MM.1S (cell line): ENCODE measurements at places on chromosomes 4 and X.

GRCh38 chr4:128823025-128823661 lies 13.6 kb downstream of the JADE1 start:
- 0 out of 2 replicates have a peak, but pooled peaks cover 3% of the 10 kb centered on the region for H3K36me3 ChIP-seq
- H3K4me1 ChIP-seq: peaks cover 47% of the 10 kb centered on the region
- H3K4me3 ChIP-seq: no peak overlapping the region

- no peaks in the 10 kb centered on the region for H3K4me1 ChIP-seq
- no peaks in the 10 kb centered on the region for H3K36me3 ChIP-seq
- no peak for DNase-seq
- no peak overlapping the region for H3K4me3 ChIP-seq
- H3K27me3 ChIP-seq: no peaks in the 10 kb centered on the region
- H3K27ac ChIP-seq: no peak overlapping the region
Observed at GRCh38 chr4:80731436-80731835, 299.1 kb upstream of the BMP3 start.

GRCh38 chrX:136806891-136807410 lies 26.2 kb upstream of the ARHGEF6 start:
- no peak overlapping the region for H3K4me3 ChIP-seq
- DNase-seq: no peak
- H3K4me1 ChIP-seq: no peaks in the 10 kb centered on the region
- H3K36me3 ChIP-seq: no peaks in the 10 kb centered on the region
- no peaks in the 10 kb centered on the region for H3K27me3 ChIP-seq
- no peak overlapping the region for H3K27ac ChIP-seq

- no peaks in the 10 kb centered on the region for H3K27me3 ChIP-seq
- H3K4me1 ChIP-seq: no peaks in the 10 kb centered on the region
- H3K27ac ChIP-seq: no peak overlapping the region
- no peak overlapping the region for H3K4me3 ChIP-seq
- H3K36me3 ChIP-seq: no peaks in the 10 kb centered on the region
- DNase-seq: no peak
Observed at GRCh38 chr4:22532896-22533295, 17.0 kb upstream of the ADGRA3 start.

DNA sequence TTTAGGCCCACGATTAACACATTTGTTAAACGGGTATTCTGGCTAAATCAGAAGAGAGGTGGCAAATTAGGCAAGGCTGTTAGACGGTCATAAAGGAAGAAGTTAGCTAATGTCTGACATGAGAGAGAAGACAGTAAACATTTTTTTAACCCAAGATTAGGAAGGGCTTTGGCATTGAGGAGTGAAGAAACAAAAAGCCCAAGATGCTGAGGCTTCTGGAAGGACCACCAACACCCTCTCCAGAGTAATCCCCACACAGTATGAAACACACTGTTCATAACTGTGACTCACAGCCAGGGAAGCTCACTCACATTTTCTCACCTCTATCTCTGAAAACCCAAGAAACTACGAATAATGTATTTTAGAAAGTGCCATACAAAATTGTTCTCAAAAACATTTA lies 127.6 kb downstream of the AMELX start:
- DNase-seq: no peak
- no peaks in the 10 kb centered on the region for H3K27me3 ChIP-seq
- peaks cover 49% of the 10 kb centered on the region for H3K4me1 ChIP-seq
- H3K36me3 ChIP-seq: no peaks in the 10 kb centered on the region
- H3K27ac ChIP-seq: no peak overlapping the region

GRCh38 chr4:82428526-82428968 lies 1.7 kb downstream of the HNRNPDL start:
- H3K4me3 ChIP-seq: peak overlapping the region; percentile 90
- no peak for DNase-seq
- H3K36me3 ChIP-seq: peaks cover 33% of the 10 kb centered on the region
- peaks cover 10% of the 10 kb centered on the region; the same call in 1 of the 2 replicates for H3K4me1 ChIP-seq
- H3K27ac ChIP-seq: no peak overlapping the region

DNA sequence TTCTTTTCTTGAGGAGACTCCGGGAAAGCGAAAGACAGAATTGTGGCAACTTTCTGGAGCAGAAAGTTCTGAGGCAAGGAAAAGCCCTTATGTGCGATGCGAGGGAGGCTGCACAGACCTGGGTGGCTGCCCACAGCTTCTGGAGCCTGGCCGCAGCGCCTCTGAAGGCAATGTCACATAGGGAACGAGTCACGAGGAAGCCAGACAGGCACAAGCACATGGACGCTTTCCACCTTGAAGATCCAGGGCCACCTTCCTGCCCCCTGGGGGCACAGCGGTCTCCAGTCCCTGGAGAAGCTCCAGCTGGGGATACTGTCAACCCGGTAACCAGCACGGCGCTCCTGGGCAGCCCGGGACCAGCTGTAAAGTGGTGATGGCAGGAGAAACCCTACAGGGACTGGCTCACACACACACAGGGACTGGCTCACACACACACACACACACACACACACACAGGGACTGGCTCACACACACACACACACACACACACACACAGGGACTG lies 69.8 kb downstream of the MTNR1A start:
- H3K36me3 ChIP-seq: no peaks in the 10 kb centered on the region
- no peak overlapping the region for H3K4me3 ChIP-seq
- H3K4me1 ChIP-seq: no peaks in the 10 kb centered on the region
- H3K27me3 ChIP-seq: no peaks in the 10 kb centered on the region
- no peak for DNase-seq

DNA sequence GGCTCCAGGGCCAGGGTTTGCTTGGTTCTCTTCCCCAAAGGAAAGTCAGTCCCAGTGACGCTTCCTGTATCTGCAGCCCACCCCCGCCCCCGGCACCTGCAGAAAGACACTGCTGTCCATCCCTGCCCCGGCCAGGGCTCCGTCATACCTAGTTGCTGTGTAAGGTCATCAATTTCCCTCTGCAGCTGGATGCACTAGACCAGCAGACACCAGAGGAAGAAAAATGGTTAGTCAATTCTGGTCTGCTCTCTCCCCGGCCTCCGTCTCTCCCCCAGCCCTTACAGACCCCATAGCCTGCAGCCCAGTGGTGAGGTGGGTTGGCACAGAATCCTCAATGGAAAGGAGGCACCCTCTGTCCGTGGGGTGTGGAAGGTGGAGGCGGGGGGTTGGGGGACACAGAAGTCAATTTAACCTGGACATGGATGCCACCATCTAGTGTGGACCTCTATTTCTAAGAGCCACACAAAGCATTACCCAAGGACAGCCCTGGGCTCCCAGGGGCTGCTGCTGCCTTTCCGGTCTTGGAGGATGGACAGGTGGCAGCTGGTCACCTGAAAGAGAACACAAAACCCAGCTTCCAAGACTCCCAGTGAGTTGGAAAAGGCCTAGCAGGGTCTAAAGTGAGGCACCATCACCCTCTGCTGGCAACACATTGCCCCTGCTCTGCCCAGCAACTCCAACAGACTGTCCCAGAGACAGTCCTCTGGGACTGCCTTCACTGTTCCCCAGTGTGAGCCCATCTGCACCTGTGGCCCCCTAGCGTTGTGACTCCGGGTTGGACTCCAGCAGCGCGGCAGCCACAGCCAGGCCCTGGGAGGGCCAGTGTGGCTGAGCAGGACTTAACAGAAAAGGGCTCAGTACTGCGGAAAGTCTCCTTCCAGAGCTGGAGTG lies 40.2 kb upstream of the NHSL2 start:
- H3K36me3 ChIP-seq: no peaks in the 10 kb centered on the region
- no peak overlapping the region for H3K4me3 ChIP-seq
- peak; percentile 25 for DNase-seq

- H3K4me1 ChIP-seq: no peaks in the 10 kb centered on the region
- DNase-seq: no peak
- H3K27ac ChIP-seq: no peak overlapping the region
- no peaks in the 10 kb centered on the region for H3K36me3 ChIP-seq
- H3K4me3 ChIP-seq: no peak overlapping the region
Observed at GRCh38 chrX:44708470-44708869, 135.4 kb upstream of the DUSP21 start.

- peak overlapping the region; percentile 58; the same call in 1 of the 2 replicates for H3K27ac ChIP-seq
- no peaks in the 10 kb centered on the region for H3K36me3 ChIP-seq
- DNase-seq: peak; percentile 83
- no peak overlapping the region for H3K4me3 ChIP-seq
- H3K4me1 ChIP-seq: peaks cover 10% of the 10 kb centered on the region
Observed at GRCh38 chr4:110287130-110287529, 88.7 kb upstream of the ELOVL6 start.

- H3K4me3 ChIP-seq: no peak overlapping the region
- DNase-seq: no peak
- H3K27ac ChIP-seq: no peak overlapping the region
- no peaks in the 10 kb centered on the region for H3K4me1 ChIP-seq
- H3K27me3 ChIP-seq: peaks cover 60% of the 10 kb centered on the region
Observed at GRCh38 chrX:153530411-153531129, 13.1 kb downstream of the ATP2B3 start.

GRCh38 chr4:185276036-185276435 lies 66.6 kb downstream of the SNX25 start:
- no peaks in the 10 kb centered on the region; the same call in 1 of the 2 replicates for H3K36me3 ChIP-seq
- no peak overlapping the region for H3K4me3 ChIP-seq
- DNase-seq: no peak
- H3K27me3 ChIP-seq: no peaks in the 10 kb centered on the region
- H3K27ac ChIP-seq: no peak overlapping the region

- H3K4me1 ChIP-seq: no peaks in the 10 kb centered on the region
- no peak overlapping the region for H3K27ac ChIP-seq
- no peaks in the 10 kb centered on the region for H3K27me3 ChIP-seq
- DNase-seq: no peak
Observed at GRCh38 chrX:132199941-132200340, 19.3 kb downstream of the RAP2C start.

GRCh38 chrX:68931345-68931744 lies 102.5 kb downstream of the EFNB1 start:
- no peak overlapping the region for H3K4me3 ChIP-seq
- no peaks in the 10 kb centered on the region for H3K27me3 ChIP-seq
- H3K36me3 ChIP-seq: no peaks in the 10 kb centered on the region
- H3K27ac ChIP-seq: no peak overlapping the region

DNA sequence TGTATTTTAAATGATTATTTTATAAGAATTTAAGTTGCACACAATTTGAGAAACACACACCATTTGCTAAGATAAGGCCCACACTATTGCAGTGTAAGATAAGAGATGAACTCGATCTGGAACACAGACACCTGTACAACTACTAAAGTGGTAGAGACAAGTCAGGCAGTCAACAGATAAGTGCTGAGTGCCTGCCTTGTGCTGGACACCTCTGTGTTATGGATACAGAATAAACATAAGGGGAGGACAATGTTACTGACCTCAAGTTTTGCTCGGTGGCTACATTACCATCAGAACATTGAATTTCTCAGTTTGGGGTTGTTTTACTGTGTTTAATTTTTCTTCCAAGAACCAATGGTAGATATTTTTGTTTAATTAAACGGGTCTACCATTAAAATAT lies 74.1 kb downstream of the RASGEF1B start:
- H3K27ac ChIP-seq: no peak overlapping the region
- H3K4me3 ChIP-seq: no peak overlapping the region
- 0 out of 2 replicates have a peak, but pooled peaks cover 4% of the 10 kb centered on the region for H3K4me1 ChIP-seq
- H3K27me3 ChIP-seq: no peaks in the 10 kb centered on the region

DNA sequence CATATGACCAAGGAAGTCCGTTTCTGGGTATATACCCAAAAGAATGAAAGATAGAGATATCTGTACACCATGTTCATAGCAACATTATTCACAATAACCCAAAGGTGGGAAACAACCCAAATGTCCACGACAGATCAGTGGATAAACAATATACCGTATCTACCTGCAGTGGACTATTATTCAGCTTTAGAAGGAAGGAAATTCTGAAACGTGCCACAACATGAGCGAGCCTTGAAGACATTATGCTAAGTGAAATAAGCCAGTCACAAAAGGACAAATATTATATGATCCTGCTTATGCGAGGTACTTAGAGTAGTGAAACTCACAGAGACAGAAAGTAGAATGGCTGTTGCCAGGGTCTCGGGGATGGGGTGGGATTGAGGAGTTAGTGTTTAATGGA lies 75.0 kb downstream of the ANAPC4 start:
- DNase-seq: no peak
- no peaks in the 10 kb centered on the region for H3K36me3 ChIP-seq
- no peaks in the 10 kb centered on the region for H3K4me1 ChIP-seq
- no peak overlapping the region for H3K27ac ChIP-seq

DNA sequence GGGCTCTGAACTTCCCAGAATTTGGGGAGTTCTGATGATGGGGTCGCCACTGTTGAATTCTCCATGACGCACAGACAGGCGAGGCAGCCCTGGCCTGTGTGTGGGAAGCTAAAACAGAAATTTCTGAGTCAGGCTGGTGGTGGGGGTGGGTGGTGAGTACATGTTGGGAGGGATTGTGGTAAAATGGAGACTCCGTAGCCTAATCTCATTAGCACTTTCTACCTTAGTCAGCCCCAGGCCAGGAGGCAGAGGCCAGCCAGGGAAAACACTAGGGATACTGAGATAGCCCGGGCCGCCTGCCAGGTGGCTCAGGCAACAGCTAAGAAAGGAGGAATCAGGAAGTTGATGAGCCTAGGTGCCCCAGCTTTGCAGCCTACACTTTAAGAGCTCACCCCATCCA lies 39.3 kb upstream of the NHSL2 start:
- no peak overlapping the region for H3K4me3 ChIP-seq
- H3K4me1 ChIP-seq: peaks cover 3% of the 10 kb centered on the region; the same call in 1 of the 2 replicates
- DNase-seq: no peak
- no peaks in the 10 kb centered on the region for H3K27me3 ChIP-seq
- H3K36me3 ChIP-seq: no peaks in the 10 kb centered on the region
- H3K27ac ChIP-seq: no peak overlapping the region

DNA sequence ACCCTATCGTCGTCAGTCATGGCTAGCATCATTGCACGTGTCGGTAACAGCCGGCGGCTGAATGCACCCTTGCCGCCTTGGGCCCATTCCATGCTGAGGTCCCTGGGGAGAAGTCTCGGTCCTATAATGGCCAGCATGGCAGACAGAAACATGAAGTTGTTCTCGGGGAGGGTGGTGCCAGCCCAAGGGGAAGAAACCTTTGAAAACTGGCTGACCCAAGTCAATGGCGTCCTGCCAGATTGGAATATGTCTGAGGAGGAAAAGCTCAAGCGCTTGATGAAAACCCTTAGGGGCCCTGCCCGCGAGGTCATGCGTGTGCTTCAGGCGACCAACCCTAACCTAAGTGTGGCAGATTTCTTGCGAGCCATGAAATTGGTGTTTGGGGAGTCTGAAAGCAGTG lies 1.6 kb downstream of the ZCCHC12 start:
- no peak overlapping the region for H3K4me3 ChIP-seq
- no peak for DNase-seq
- no peaks in the 10 kb centered on the region for H3K27me3 ChIP-seq
- no peak overlapping the region for H3K27ac ChIP-seq

DNA sequence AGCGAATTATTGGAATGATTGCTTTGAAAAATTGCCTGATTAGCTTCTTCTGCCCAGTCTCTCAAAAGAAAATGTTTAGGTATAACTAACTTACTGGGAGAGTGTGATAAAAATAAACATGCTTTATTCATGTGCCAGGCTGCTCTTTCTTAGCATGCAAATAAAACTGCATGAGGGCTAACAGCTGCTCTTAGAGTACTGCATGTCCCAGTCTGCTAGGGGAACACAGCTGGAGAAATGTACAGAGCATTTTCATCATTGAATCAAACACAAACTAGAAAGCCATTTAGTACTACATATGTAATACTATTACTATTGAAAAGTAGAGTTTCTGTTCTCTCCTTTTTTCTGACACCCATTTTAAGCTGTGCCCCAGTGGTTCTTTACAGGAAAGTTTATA lies 726.0 kb downstream of the GRID2 start:
- no peak for DNase-seq
- no peak overlapping the region for H3K4me3 ChIP-seq
- no peak overlapping the region for H3K27ac ChIP-seq
- H3K4me1 ChIP-seq: no peaks in the 10 kb centered on the region

GRCh38 chr4:116020141-116020722 lies 906.8 kb upstream of the NDST4 start:
- H3K27me3 ChIP-seq: no peaks in the 10 kb centered on the region
- DNase-seq: no peak
- no peak overlapping the region for H3K4me3 ChIP-seq
- H3K4me1 ChIP-seq: peaks cover 8% of the 10 kb centered on the region; the same call in 1 of the 2 replicates
- H3K36me3 ChIP-seq: no peaks in the 10 kb centered on the region
